ENCODE measurements at places on chromosomes 16 and 17.

DNA sequence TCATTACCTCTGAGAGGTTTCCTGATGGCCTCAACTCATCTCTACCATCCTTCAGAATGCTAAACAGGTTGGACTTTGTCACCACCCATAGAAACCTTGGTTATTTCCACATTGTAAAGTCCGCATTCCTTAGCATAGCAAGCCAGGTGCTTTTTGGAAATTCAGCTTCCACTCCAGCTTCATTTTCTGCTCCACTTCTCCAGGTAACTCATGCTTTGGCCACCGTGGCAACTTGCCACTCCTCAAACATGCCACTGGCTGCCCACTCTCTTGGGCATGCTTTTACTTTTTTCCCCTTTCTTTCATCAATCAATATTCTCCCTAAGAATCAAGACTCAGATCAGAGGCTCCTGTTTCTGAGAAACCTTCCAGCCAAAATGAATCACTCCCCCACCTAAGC lies 203.3 kb downstream of the CA10 start:
- no peaks in the 10 kb centered on the region for H3K36me3 ChIP-seq
- no peak overlapping the region for H3K4me3 ChIP-seq
- H3K4me1 ChIP-seq: no peaks in the 10 kb centered on the region
- no peak overlapping the region for H3K27ac ChIP-seq
- DNase-seq: no peak

GRCh38 chr17:60959696-60960095 lies 282.0 kb downstream of the BCAS3 start:
- H3K27me3 ChIP-seq: no peaks in the 10 kb centered on the region
- H3K4me1 ChIP-seq: no peaks in the 10 kb centered on the region
- no peak overlapping the region for H3K27ac ChIP-seq
- H3K36me3 ChIP-seq: peaks cover 11% of the 10 kb centered on the region
- no peak overlapping the region for H3K4me3 ChIP-seq

DNA sequence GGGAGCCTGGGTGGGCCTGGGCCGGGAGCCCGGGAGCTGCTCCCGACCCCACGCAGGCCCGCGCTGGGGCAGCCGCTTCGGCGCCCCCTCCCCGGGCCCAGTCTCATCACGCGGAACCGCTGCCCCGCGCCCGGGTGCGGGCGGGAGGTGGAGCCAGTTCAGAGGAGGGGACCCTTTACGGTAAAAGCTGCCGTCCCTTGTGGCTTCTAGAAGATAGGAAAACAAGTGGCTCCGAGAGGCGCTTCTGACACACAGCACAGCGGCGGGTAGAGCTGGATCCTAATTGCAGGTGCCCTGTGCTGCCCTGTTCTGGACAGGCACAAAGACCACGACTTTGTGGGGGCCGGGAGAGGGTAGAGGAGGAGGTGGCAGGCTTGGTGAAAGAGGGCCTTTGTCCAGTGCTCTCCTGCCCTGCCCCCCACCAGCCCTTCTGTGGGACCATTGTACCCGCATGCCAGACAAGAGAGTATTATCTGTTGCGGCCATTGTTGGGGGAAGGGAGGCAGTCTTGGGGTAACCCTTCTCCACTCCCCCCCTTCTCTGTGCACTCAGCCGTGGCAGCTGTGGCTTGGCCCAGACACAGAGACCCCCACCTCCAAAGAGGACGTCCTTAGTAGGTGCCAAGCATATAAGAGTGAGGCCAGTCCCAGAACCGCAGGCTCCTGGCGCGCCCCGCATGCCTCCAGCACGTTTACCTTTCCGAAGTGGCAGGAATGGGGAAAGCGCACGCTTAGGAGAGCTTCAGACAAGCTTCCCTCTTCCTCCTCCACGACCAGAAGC lies 736 bp downstream of the CNP start:
- peak overlapping the region; percentile 92 for H3K27ac ChIP-seq
- H3K4me3 ChIP-seq: peak overlapping the region; percentile 87
- H3K36me3 ChIP-seq: no peaks in the 10 kb centered on the region

DNA sequence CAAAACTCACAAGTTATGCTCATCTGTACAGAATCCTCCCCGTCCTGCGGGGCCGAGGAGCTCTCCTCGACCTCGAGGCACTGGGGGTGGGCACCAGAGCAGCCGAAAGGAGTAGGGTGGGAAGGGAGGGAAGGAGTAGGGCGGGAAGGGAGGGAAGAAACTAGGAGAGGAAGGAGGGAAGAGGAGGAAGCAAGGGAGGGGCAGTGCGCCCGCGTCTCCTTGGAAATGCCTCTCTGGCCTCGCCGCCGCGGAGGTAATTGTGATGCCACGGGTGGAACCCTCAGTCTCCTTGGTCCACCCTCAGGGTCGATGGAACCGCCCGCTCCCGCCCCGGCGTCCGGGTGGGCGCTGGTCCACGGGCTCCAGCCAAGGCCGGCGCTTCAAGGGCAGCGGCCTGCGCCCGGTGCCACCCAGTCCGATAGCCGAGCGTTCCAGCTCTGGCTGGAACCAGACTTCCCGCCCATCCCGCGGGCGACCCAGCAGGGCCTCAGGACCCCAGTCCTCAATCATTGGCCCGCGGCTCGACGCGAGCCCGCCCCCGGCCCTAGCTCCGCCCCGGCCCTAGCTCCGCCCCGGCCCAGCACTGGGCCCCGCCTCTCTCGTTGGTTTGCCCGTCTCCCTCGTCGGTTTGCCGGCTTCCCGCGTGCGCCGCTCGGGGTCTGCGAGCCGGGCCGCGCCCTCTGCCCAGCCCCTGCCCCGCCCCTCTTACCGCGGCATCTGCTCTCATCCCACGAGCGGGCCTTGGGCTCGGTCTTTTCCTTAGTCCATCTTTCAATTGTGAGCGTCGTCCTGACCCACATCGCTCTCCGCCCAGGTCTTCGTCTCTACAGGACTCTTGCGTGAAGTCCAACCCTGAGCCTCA lies 596 bp downstream of the PROCA1 start:
- H3K4me3 ChIP-seq: peak overlapping the region; percentile 52
- no peak for DNase-seq
- peaks cover 11% of the 10 kb centered on the region for H3K36me3 ChIP-seq
- H3K27me3 ChIP-seq: no peaks in the 10 kb centered on the region
- peaks cover 30% of the 10 kb centered on the region for H3K4me1 ChIP-seq

DNA sequence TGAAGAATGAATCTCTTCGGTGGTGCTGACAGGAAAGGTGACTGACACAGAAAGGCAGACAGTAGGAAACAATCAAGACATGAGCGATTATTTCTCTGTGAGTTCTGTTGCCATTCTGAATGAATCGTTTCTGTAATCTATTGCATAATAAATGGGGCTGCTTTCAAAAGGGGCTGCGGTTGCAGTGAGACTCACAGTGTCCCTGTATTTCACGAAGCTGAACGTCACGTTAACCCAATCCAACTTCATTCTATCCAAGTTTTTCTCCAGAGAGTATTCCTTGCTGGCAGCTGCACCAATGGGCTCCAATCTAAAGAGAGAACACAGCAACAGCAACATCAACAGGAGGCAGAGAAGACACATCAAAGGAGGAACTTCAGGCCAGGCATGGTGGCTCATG lies 75.4 kb downstream of the DNAH3 start:
- no peaks in the 10 kb centered on the region for H3K36me3 ChIP-seq
- H3K27me3 ChIP-seq: no peaks in the 10 kb centered on the region
- H3K4me3 ChIP-seq: no peak overlapping the region
- H3K4me1 ChIP-seq: peaks cover 8% of the 10 kb centered on the region

DNA sequence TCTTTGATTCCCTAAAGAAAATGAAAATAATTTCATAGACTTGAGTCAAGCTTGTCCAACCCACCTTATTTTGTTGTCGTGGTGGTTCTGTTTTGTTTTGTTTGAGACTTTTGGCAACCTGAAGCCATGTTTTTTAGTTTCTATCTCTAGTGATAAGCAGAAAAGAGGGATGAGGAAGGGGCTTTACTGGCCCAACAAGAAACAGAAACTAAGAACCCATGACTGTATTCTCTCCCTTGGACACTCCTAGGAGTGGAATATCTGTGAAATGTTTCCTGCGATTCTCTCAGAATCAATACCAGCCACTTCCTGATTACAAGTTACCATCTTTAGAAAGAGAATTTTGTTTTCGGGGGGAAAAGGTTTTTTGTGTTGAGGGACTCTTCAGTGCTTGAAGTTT lies 207.5 kb downstream of the PRKCA start:
- H3K4me1 ChIP-seq: peaks cover 24% of the 10 kb centered on the region
- no peak overlapping the region for H3K4me3 ChIP-seq
- H3K27me3 ChIP-seq: no peaks in the 10 kb centered on the region
- H3K27ac ChIP-seq: no peak overlapping the region
- H3K36me3 ChIP-seq: no peaks in the 10 kb centered on the region

GRCh38 chr16:64013856-64014255 lies 1108.0 kb downstream of the CDH11 start:
- H3K27ac ChIP-seq: no peak overlapping the region
- no peak for DNase-seq
- H3K4me1 ChIP-seq: no peaks in the 10 kb centered on the region

- no peak overlapping the region for H3K4me3 ChIP-seq
- peak overlapping the region; percentile 74 for H3K27ac ChIP-seq
- no peak for DNase-seq
- no peaks in the 10 kb centered on the region for H3K36me3 ChIP-seq
Observed at GRCh38 chr17:17191961-17192381, 14.2 kb downstream of the PLD6 start.

DNA sequence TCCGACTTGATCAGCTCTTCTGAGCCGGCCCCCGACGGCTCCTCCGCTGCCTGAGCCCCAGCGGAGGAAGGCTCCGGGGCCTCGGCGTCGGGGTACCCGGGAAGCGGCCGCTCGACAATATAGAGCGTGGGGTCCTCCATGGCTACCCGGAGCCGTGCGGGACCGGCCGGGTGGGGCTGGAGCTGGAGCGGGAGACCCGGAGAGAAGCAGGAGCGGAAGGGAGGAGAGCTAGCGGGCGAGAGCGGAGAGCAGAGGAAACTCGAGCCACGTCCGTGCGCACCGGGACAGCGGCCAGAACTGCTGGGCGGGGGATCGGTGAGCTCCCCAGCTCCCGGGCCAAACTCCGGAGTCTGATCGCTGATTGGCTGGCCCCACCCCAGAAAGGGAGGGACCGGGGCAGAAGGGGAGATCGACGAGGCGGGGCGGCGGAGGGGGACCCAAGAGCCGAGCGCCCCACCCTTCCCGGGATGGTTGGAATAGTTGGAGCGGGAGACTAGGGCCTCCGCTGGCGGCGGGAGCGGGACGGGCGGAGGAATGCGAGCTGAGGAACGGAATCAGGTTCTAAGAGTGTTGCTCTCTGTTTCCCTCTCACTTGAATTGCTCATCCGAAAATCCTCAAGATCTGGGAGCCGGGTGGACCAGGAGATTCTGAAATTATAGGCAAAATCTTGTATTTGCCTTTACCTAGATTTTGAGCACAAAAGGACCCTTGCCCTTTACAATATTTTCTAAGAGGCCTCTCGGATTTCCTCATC lies at the start of gene CAVIN1:
Gene CAVIN1, minus strand, starts transcription at position 299 of the 755 bp plus-strand sequence. Its CDS starts 159 bp downstream, at position 140.
- peak within 1 kb of the TSS; percentile 96 for H3K27ac ChIP-seq
- H3K36me3 ChIP-seq: no peaks in the 10 kb centered on the region
- no peaks in the 10 kb centered on the region for H3K27me3 ChIP-seq

- no peaks in the 10 kb centered on the region for H3K36me3 ChIP-seq
- no peak for DNase-seq
- no peak overlapping the region for H3K4me3 ChIP-seq
- no peak overlapping the region for H3K27ac ChIP-seq
Observed at GRCh38 chr16:1674306-1674705, 3.8 kb upstream of the JPT2 start.

- no peaks in the 10 kb centered on the region for H3K27me3 ChIP-seq
- no peak for DNase-seq
- peak overlapping the region; percentile 10 for H3K27ac ChIP-seq
- H3K4me1 ChIP-seq: peaks cover 54% of the 10 kb centered on the region
- H3K4me3 ChIP-seq: no peak overlapping the region
Observed at GRCh38 chr17:50638966-50639713, 4.5 kb downstream of the ABCC3 start.

GRCh38 chr16:77043076-77043475 lies 147.9 kb upstream of the MON1B start:
- no peaks in the 10 kb centered on the region for H3K4me1 ChIP-seq
- no peaks in the 10 kb centered on the region for H3K36me3 ChIP-seq
- no peak overlapping the region for H3K4me3 ChIP-seq
- H3K27me3 ChIP-seq: no peaks in the 10 kb centered on the region

- no peaks in the 10 kb centered on the region for H3K36me3 ChIP-seq
- no peaks in the 10 kb centered on the region for H3K27me3 ChIP-seq
- no peak for DNase-seq
- H3K27ac ChIP-seq: no peak overlapping the region
Observed at GRCh38 chr17:4152471-4152870, 9.5 kb downstream of the CYB5D2 start.

DNA sequence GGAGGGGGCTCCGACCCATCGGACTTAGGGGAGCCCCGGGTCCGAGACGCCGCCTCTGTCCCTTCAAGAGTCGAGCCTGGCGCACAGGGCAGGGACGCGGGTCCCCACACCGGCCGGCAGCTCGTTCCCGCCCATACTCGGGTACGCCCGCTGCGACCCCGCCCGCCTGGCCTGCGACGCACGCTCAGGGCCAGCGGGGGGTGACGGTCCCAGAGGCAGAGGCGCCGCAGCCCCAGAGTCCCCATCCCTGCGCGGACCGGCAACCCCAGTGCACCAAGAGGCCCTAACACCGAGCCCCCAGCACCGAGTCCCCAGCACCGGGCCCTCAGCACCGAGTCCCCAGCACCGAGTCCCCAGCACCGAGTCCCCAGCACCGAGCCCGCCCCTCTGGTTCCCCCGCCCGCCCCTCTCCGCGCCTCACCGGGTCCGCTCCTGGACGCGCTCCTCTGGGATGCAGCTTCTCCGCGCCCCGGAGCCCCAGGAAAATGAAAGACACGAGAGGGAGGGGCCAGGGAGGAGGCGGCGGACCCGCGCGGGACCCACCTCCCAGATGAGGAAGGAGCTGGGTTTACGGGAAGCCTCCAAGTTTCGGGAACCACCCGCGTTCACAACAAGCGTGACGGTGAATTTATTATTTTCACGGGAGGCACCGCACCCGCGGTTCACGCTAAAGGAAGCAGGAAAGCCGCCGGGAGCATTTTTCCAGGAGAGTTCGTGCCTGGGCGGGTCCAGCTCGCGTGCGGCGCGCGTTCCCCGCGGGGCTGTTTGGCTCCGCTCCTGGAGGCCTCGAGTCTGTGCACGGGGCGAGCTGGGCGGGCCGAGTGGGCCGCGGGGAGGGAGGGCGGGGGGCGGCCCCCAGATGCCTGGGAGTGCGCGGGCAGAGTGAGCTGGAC lies at the start of gene SECTM1:
Gene SECTM1, minus strand, starts transcription at position 488 of the 893 bp plus-strand sequence. CDS start 6,526 bp downstream, outside the sequence.
- H3K36me3 ChIP-seq: no peaks in the 10 kb centered on the region
- H3K27me3 ChIP-seq: no peaks in the 10 kb centered on the region
- peak within 1 kb of the TSS; percentile 65 for H3K4me3 ChIP-seq
- DNase-seq: no peak

Measured in vagina (tissue), 2 donors.